ENCODE measurements at places on chromosomes 2 and 18.

DNA sequence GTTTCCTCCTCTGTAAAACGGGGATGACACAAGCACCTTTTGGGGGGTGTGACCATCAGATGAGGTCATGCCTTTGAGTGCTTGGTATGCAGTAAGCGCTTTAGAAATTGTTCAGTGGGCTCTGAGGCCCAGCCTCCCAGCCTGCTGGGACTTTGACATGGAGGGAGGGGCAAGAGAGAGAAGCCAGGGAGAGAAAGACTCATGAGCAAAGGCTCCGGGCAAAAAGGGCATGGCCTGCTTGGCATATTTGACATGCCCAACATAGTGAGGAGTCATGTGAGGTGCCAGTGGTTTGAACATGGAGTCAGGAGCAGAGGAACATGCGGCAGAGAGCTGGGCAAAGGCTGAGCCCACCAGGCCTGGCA lies 14.0 kb downstream of the TNS1 start:
- DNase-seq = peak; percentile 72

DNA sequence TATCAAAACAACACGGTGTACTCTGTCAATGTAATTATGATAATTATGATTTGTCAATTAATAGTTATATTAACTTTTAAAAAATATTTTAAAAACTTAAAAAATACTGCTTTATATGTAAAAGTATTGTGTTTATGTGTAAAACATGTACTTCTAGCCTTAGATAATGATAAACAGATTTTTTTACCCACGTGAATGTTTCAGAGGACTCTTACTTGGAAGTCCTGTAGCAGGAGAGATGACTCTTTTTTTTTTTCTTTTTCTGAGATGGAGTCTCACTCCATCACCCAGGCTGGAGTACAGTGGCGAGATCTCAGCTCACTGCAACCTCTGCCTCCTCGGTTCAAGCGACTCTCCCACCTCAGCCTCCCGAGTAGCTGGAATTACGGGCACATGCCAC lies 6.2 kb upstream of the MTCL1 start:
- DNase-seq = no peak

GRCh38 chr18:48546396-48546795 lies 7.6 kb downstream of the CTIF start:
- DNase-seq = no peak

DNA sequence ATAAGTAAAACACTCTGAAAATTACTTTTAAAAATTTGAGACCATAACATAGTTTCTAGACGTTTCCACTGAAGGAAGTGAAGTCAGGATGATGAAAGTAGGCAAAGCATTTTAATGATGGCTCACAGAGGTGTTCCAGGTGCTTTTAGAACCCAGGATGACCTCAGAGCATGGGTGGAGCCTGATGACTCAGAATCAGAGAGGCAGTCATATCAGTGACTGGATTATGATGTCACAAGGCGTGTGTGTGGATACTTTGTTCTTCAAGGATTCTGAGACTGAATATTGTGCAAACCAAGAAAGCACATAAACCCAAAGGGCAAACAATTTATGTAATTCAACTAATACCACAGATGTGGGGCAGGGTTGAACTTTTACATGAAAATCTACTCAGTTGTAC lies 208.0 kb upstream of the FBXO11 start:
- no peak for DNase-seq

DNA sequence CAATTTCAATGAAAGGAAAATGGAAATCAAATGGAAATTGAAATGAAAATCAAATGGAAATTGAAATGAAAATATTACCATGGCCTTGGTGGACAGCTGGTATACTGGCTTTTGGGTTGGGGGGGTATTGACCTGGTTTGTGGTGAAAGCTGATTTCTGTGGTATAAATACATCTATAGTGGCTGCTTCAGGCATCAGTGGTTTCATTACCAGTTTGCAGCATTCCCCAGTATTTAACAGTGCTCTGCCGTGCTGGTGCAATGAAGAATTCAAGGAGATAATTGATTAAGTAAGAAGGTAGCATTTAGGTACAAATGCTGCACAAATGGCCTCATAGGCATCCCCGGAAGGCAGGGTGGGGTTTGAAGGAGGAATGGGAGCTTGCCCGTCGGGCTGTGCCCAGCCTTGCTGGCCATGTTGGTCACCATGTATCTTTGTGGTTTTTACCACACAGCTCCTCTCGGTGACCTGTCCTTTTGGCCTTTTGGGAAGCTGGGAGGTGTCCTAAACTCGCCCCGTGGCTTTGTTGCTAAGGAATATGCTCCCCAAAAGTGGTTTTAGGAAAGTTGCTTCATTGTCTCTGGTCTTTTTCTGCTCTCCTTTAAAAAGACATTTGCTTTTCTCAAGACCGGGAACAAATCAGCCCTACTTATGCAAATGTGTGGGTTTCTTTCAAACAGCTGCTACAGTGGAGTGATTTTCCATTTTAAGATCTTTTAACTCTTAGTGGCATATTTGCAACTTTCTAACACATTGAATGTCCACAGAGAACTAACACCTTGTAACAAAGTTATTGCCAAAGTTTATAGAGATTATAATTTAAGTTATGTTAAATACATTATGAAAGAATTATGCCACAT lies 28.6 kb downstream of the SNTG2 start:
- no peak for DNase-seq

GRCh38 chr18:10528439-10528838 lies 2.6 kb downstream of the NAPG start:
- no peak for DNase-seq

GRCh38 chr2:74250189-74250631 lies 51.8 kb downstream of the MTHFD2 start:
- peak; percentile 56 for DNase-seq

DNA sequence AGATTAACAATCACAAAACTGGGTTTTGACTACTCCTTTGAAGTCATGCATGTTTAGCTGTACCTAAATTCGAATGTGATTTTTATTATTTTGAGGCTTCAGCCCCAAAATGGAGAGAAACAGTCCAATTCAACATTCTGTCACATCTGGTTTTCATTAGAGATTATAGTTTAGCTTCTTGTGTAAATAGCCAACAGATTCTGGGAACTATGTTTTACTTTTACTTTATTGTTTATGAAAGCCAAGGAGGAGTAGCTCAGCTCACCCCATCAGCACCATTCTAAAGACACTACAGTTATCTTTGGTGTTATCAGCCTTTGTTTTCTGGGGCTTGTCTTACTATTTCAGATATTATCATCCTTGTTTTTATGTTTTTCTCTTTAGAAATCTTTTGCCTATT lies 465.0 kb upstream of the CWC22 start:
- peak; percentile 11 for DNase-seq

- DNase-seq = no peak
Measured at GRCh38 chr2:19607931-19608771, 249.7 kb upstream of the OSR1 start.

DNA sequence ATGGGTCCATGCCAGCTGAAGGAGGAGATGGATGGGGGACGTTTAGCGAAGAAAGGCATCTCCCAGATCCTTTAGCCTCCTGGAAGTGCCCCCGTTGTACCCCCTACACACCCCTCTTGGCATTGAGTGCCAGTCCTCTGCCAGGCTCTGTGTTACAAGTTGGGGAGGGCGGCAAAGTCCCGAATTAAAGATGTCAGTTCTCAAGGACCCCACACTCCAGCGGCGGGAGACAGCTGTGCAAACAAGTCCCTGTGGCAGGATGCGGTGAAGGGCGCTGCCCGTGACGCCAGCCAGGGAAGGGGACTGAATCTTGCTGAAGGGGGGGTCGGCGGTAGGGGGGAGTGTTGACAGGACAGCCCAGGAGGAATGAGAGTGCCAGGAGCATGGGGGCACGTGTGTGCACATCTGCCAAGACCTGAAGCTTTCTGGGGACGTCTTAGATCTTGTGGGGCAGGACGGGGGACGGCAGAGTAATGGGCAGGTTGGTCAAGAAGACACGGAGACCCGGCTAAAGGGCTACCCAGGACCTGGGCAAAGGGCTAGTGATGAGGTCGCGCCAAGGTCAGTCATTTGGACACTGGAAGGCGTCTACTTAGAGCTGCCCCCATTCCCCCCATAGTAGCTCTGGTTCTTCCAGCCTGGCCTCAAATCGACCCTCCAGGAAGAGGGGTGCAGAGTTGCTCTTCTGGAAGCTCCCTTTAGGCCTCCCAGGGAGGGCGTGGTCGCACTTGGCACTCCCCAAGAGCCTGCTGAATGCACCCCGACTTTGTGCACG lies 2.8 kb upstream of the CTDSP1 start:
- peak; percentile 95 for DNase-seq

GRCh38 chr2:44838116-44838790 lies 103.2 kb upstream of the SIX3 start:
- no peak for DNase-seq

GRCh38 chr18:68441241-68441640 lies 273.7 kb downstream of the TMX3 start:
- no peak for DNase-seq

DNA sequence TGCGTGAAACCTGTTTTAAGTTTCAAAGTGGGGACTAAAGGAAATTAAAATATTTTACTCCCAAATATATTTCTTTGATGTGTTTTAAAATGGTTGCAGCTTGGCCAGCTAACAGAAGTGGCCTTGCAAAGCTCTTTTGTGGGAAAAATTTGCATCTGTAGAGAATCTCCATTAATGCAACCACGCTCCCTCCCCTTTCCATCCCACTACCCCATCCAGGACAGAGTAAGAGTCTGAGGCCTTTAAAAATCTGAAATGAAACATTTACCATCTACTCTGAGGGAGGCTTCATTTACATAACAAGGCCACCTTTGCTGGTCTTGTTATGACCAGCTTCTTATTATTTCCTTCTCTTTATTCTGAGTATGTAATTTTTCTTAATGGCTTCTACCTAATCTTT lies 63.5 kb downstream of the STAT4 start:
- no peak for DNase-seq

GRCh38 chr2:149725234-149725633 lies 137.7 kb upstream of the MMADHC start:
- no peak for DNase-seq

GRCh38 chr2:127566576-127566975 lies 31.1 kb downstream of the MYO7B start:
- DNase-seq = peak; percentile 47

GRCh38 chr2:225008179-225008856 lies 34.0 kb downstream of the DOCK10 start:
- no peak for DNase-seq

DNA sequence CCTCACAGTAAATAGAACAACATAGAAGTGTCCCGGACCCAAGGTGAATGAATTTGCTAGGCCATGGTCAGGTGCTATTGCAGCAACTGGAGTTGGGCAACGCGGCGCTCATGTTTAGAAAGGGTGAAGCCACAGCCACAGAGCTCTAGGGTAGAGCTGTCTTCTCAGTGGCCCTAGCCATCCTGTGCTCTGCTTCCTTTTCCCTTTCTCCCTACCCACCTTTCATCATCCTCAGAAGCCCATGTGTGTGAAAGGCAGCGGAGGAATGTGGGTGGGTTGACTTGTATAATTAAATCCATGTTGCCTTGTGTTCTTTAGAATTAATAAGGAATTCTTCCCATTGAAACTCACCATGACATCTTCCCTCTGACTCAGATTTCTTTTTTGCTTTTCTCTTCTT lies 336.7 kb downstream of the OSR1 start:
- no peak for DNase-seq

DNA sequence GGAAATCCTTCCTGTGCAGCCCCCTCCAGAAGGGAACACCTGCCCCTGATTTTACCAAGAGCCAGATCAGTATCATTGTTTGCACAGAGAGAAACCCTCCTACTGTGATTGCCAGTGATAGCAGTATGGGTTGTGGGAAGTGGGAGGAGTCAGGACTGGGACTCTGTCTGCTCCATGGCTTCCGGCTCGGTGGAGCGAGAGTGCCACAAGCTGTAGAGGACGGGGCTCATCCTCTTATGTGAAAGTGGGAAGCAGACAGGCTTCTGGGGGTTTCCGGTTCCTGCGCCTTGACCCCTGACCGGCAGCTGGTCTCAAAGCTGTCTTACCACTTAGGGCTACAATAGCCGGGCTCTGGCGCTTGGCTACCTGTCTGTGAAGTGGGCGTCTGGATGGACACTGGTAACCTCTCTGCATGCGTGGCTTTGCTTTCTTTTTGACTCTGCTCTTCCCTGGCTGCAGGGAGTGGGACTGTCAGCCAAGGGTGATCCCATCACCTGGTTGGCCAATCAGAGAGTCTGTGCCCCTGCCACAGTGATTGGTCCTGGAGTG lies 79.7 kb downstream of the BCL2L11 start:
- DNase-seq = peak; percentile 19

DNA sequence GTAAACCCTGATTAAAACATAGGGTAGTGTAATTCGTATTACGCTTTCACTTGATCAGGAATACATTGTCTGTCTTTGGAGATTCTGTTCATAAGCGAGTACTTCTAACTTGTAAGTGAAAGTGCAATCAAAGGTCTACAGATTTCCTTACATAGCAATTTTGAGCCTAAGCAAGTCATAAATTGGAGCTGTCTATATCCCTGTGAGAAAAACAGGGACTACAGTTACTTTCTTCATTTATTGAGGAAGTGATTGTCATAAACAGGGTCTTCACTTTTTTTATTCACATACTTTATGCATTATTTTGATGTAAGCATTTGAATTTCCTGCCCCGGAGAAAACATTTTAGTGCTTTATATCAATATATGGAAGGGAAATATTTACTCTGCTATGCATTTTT lies 670.4 kb downstream of the CBLN2 start:
- no peak for DNase-seq

GRCh38 chr2:226875438-226876225 lies 39.8 kb downstream of the RHBDD1 start:
- no peak for DNase-seq

DNA sequence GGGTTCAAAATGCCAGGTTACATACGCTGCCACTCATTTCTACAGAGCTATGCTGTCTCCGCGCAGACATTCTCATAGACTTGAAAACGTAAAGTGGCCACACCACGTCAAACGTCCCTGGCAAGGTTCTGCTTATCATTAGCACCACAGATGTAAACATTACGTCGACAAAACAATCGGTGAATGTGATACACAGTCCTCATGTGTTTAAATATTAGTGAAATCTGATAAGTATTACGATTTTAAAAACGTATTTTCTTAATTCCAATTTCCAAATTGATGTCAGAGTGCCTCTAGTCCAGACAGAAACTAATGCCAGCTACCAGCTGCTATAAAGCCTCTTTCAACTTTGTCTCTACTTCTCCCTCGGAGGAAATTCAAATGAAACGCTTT lies 1.2 kb downstream of the STK17B start:
- DNase-seq = peak; percentile 20

DNA sequence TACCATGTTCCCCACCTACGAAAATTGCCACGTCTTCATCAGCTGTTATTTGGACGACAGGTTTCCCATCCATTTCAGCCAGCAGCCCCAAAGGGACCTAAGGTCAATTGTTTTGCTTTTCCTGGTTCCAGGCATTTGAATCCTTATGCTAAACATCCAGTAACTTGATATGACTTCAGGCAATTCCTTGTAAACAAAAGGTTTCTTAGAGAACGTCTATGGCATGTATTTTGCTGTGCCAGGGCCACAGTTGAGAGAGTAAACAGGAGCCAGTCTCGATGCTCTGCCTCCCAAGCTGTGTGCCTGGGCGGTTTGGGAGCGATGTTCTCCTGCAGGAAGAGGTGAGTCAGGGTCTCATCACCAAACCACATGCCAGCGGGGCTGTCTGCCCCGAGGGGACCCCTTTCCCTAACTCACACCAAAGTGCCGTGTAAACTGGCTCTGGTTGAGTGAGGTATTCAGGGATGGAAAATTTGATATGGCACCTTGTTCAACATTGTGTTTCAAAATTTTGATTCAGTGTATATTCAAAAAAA lies 12.9 kb upstream of the MC5R start:
- no peak for DNase-seq

GRCh38 chr2:135620198-135620597 lies 88.9 kb downstream of the R3HDM1 start:
- DNase-seq = no peak

- DNase-seq = no peak
Measured at GRCh38 chr2:18602298-18602697, 12.9 kb upstream of the NT5C1B start.
